ENCODE measurements at places on chromosomes 5 and 9.

- DNase-seq: no peak
Measured at GRCh38 chr9:110847671-110848070, 179.1 kb downstream of the MUSK start.

DNA sequence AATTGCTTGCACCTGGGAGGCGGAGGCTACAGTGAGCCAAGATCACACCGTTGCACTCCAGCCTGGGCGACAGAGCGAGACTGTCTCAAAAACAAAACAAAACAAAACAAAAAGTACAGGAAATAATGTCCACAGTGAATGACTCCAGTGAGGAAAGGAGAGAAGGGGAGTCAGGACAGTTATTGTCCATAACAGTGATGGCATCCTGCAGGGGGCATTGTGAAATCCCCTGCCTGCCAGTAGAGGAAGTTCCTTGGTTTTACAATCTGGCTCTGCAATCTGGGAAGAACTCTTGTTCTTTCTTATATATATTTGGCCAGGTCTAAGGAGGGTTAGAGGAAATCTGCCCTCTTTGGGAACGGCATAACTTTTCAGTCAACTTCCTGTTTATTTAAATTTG lies 8.2 kb downstream of the SH3GL2 start:
- DNase-seq: no peak

- DNase-seq: no peak
Measured at GRCh38 chr9:85941966-85942912, 1.3 kb downstream of the NAA35 start.

DNA sequence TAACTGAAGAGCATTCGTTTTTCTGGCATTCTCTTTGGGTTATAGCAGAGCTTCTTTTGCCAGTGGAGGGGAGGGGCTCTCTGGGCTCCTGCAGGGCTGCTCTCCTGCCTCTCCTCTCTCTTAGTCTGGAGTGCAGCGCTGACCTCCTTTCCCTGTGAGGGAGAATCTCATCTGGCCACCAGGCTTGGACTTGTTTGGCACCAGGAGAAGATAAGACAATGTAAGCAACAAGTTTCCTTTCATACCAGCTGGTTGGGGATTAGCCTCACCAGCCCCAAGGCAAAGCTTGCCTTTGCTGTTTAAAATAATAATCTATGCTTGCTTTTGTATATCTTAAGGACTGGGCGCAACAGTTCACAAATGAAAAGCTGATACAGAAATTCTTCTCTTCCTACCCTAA lies 196.4 kb downstream of the TLE4 start:
- no peak for DNase-seq

- no peak for DNase-seq
Measured at GRCh38 chr9:133967024-133967741, 24.9 kb downstream of the VAV2 start.

DNA sequence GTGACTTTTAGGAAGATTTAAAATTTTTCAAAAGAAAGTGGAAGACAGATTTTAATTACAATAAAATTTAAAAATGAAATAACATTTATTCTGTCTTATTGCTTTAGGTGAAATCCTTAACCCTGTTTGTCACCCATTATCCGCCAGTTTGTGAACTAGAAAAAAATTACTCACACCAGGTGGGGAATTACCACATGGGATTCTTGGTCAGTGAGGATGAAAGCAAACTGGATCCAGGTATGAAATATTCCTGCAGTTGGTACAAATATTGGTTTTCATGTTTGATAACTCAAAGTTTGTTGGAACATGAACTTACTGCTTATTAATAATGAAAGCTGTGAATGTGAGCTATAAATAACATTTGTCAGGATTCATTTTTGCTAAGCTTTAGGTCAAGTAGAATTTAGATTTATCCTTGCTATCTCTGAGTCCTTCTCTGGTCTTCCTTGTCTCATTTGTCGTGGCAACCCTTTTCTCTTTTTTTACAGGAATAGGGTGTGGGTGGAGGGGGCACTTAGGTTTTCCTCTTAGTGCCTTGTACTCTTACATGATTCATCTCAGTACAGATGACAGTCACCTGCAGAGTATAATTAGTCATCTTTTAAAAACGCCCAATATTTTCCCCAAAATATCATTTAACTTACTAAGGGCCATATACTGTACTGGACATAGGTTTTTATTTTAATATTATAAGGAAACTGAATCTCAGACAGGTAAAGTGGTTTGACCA lies 95.3 kb upstream of the RASGRF2 start:
- no peak for DNase-seq

DNA sequence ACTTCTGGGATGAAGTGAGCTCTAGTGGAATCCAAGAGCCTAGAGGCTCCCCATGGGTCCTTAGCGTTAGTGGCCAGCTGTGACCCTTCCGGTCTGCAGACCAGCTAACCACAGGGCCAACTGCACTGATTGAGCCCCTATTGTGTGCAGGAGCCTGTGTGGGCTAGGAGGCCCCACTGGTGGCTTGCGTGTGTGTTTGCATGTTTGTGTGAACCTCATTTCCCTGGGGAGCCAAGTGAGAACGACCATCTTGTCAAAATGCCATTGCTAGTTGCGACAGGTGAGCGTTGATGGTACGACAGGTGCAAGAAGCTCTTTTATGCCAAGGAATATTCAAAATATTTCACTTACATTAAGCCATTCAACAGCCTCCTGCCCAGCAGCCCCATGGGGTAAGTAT lies 44.1 kb upstream of the ANKRD33B start:
- no peak for DNase-seq

- no peak for DNase-seq
Measured at GRCh38 chr5:160390787-160391696, 8.8 kb downstream of the FAM200C start.

DNA sequence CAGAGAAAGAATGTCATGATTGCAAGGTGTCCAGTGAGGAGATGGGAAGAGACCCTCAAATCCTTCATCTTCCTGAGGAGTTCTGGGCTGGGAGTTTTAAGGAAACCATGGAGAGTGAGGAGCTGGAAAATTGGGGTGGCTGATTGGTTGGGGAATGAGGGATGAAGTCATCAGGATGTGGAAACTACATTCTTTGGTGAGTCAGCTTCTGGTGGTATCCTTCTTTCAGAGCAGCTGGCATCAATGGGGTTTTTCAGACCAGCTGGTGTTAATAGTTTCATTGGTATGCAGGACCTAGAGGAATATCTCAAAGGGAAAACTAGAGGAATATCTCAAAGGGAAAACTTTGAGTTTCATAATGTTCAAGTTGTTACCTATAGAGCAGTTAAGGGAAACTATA lies 45.2 kb downstream of the RNF180 start:
- DNase-seq: peak; percentile 4

GRCh38 chr5:2818936-2819335 lies 67.5 kb upstream of the IRX2 start:
- no peak for DNase-seq

GRCh38 chr9:23538461-23539003 lies 287.5 kb downstream of the ELAVL2 start:
- no peak for DNase-seq

DNA sequence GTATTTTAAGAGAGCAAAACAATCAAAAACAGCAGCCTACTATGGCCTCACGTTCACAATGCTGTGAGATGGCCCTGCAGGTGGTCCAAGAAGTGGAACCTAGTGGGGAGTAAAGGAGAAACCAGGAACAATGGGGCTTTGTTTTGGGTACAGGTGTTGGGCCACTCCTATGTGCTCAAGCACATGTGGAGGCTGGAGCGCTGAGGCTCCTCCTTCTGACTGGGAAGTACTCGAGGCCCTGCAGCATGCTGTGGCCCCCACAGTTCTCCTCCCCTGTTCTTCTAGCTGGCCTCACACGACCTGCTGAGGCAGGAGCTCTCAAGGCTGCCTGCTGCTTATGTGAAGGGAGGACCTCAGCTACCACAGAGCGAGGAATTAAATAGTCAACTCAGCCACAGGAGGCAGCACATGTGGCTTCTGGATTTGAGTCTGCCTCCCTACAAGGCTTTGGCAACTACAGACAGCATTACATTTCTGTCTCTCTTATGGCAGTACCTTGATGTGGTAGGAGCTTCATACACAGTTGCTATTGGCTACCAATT lies 482.3 kb downstream of the SPOCK1 start:
- DNase-seq: no peak

DNA sequence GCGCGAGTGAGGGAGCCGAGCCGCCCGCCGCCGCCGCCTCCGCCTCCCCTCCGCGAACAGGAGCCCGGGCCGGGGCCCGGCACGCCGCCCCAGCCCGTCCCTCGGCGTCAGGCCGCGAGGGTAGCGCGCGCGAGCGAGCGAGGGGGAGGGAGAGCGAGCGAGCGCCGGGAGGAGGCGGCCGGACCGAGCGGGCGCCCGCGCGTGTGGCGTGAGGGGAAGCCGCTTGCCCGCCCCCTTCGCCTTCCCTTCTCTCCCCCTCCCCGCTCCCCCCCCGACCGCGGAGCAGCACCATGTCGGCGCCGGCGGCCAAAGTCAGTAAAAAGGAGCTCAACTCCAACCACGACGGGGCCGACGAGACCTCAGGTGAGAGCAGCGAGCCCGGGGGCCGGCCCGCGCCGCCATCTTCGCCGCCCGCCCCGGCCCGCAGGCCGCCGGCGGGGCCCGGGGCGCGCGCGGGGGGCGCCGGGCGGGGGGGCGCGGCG lies 312 bp downstream of the SET start:
- no peak for DNase-seq

GRCh38 chr5:133607451-133607850 lies 4.9 kb downstream of the FSTL4 start:
- no peak for DNase-seq

DNA sequence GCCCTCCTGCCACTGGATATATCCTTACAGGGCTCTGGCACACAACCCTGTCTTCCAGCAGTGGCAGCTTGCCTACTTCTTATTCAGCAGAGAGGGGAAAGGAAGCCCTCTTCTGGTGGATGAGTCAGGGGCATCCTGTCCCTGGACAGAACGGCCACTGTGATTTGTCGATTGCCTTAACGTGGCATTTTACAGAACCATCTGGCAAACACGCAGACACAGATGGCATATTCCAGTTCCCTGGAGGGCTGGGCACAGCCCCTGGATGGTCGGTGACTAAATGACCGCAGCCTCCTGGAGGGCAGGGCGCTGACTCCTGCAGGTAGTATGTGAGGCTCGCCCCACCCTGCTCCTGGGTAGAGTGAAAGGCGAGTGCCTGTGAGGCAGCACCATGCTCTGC lies 62.1 kb downstream of the DCP2 start:
- DNase-seq: no peak

GRCh38 chr5:131792896-131793295 lies 3.9 kb downstream of the FNIP1 start:
- no peak for DNase-seq

DNA sequence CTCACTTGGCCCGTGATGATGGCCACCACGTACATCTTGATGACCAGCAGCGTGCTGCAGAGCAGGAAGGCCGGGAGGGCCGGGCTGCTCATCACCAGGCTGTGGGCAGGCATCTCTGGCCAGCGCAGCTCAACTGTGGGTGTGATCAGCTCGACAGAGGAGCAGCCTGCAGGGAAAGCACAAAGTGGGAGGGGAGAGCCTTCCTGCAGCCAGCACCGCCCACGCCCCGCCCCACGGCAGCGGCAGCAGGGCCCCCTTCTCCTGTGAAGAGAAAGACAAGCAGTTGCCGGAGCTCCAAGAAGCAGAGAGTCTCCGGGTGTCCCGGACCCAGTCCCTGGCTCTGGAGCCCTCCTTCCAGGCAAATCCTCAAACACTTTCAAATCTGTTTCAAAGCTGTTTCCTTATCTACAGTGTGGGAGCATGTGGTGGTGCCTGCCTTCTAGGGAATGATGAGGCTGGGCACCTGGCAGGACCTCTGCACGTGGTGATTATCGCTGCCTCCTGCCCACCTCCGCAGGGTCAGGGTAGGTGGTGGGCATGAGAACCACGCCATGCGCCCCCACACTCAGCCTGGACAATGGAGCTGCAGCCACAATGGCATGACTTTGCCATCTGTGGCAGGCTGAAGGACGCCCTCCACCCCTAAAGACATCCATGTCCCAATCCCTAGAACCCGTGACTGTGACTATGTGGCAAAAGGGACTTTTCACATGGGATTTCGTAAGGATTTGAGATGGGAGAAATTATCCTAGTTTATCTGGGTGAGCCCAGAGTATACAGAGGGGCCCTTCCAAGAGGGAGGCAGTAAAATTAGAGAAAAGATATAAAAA lies at the start of gene PTGES:
Gene PTGES, minus strand, starts transcription at position 143 of the 830 bp plus-strand sequence. Its CDS starts 30 bp downstream, at position 113.
- DNase-seq: peak; percentile 75

- DNase-seq: no peak
Measured at GRCh38 chr5:90193185-90193822, 216.3 kb downstream of the CETN3 start.

GRCh38 chr5:115190388-115190787 lies 20.7 kb upstream of the TRIM36 start:
- DNase-seq: no peak

- DNase-seq: peak; percentile 8
Measured at GRCh38 chr5:180830253-180831138, 27.9 kb upstream of the MGAT1 start.

- DNase-seq: no peak
Measured at GRCh38 chr9:74309654-74310053, 187.5 kb upstream of the RORB start.

DNA sequence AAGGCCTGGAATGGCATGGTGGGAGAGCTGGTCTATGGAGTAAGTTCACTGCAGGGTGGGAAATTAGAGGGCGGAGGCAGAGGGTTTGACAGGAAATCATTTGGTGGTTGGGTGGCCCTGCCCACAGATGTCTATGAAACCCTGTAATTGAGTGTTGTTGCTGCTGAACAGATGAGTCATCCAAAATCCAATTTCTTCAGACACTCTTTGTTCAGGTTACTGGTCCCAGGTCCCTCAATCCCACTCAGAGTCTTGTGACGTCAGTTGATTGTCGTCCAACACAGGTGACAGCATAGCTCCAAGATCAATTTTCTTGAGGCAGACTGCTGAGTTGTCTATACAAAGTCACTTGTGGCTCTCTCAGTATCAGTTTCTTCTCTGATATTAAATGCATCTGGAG lies 208.6 kb downstream of the GRIA1 start:
- no peak for DNase-seq

DNA sequence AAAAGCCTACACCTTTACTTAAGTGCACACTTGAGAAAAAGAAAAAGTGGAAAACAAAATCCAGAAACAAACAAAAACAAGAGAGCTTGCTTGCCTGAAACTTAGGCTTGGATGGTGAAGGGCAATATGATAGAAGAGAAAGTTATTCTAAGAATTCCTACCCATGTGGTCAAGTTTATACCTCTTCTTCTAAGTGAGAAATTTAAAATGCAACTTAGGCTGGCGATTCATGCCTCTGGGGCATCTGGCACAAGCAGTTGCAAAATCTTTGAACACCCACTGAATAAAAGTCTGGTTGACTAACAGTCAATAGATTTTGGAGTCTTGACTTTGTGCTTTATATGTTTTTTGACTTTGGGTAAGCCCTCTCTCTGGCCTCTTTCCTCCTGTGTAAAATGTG lies 239.6 kb downstream of the KDM4C start:
- no peak for DNase-seq

GRCh38 chr5:124474528-124475215 lies 271.8 kb downstream of the ZNF608 start:
- no peak for DNase-seq
